ENCODE measurements at places on chromosomes 5 and 9.

GRCh38 chr5:81638471-81638870, 112.4 kb downstream of the SSBP2 start:
- no peak for DNase-seq

- no peak for DNase-seq
Measured at GRCh38 chr5:85293145-85293785, 908.6 kb upstream of the EDIL3 start.

- DNase-seq, result peak; percentile 57
Measured at GRCh38 chr9:137176302-137177182, 4.7 kb upstream of the TMEM210 start.

- no peak for DNase-seq
Measured at GRCh38 chr5:144196612-144197011, 25.9 kb downstream of the KCTD16 start.

DNA sequence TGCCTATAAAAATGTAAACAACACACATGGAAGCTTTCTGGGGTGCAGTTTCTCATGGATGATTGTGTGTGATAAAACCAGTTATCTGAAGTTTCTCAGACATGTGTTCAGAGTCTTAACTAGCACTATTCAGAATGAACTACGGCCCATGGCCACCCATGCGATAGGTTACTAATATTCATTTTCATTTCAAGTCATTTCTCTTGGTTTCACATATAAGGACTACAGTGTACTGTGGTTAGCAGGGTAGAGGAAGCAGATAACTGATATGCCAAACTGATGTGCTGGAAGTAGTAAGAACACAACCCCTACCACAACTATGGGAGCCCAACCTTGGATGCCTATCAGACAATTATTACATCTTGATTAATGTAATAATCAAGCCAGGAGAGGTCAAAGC, 372.1 kb downstream of the DTWD2 start:
- no peak for DNase-seq

DNA sequence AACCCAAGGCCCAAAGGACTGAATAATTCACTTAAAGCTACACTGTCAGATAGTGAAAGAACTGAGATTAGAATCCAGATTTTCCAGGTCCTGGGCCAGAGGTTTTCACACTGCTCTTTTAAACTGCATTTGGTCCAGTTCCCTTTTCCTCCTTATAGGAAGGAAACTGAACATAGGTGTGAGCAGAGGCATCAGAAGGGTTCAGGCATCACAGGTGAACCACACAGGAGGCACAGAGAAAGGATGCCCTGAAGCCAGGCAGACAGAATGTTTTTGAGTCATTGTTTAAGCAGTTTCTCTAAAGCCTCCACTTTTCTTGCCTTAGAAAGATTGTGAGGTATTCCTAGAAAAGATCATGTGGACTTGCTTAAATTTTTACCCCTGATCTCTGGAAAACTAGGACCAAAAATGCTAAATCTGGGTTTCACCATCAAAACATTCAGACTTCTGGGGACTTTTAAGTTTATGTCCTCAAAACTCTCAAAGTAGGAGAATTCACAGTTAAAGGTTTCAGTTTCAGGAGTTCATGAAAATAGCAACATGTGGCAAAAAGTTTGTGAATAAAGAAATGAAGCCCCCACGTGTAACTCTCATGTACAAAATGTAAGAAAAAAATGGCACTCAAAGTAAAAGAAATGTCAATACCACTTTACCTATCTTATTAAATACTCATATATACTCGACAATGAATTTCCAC, 386.1 kb downstream of the NTRK2 start:
- DNase-seq, result no peak

- DNase-seq, result no peak
Measured at GRCh38 chr5:125005266-125005665, 258.8 kb upstream of the ZNF608 start.

- no peak for DNase-seq
Measured at GRCh38 chr9:92353051-92353450, 27.3 kb downstream of the CENPP start.

GRCh38 chr9:116589392-116590354, 97.4 kb upstream of the TRIM32 start:
- peak; percentile 65 for DNase-seq

DNA sequence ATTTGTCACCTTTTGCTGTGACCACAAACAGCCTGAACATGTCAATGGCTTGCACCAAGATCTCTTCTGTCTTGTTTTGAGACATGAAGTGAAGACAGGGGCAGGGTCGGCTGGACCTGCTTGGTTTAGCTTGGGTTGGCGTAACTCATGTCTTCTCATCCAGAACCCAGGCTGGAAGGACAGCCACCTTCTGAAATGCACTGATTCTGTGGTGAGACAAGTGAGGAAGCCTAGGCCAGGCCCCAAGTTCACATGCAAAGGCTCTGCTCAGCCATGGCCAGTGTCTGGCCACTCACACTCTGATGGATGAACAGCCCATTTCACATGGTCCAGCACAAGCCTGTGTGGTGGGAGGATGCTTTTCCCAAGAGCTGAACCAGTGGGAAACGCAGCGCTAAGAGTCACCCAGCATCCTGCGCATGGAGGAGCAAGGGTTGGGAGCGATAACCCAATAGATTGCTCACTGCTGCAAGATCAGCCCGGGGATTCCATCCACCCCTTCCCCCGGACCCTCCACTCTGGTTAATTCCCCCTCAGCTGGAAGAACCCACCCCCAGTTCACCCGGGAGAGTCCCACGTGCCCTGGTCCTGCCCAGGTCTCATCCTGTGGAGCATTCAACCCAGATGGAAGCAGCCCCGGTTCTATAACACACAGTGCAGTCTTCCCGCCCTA, 16.2 kb upstream of the MED10 start:
- no peak for DNase-seq

DNA sequence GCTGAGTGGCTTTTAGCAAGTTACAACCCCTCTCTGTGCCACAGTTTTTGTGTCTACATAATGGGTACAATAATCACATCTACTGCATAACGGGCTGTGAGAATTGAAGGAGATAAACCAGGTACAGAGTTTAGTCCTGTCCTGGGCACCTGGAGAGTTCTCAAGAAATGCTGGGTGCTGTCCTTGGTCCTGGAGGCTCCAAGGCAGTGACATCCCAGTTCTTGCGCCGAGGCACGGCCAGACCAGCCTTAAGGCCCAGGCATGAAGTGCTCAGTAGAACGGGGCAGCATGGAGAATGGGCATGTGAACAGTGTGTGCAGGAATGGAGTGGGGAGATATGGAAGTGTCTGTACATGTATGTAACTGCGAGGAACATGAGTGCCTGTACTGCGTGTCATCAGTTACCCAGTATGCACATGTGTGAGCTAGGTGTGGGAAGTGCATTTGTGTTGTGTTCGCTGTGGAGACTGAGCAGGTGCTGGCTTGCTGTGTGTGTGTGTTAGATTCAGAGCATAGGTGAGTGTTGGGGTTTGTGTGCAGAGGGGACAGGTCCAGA, 6.3 kb upstream of the UNC5A start:
- peak; percentile 89 for DNase-seq

GRCh38 chr9:123377211-123377971, 21.4 kb downstream of the CRB2 start:
- DNase-seq, result no peak

- DNase-seq, result no peak
Measured at GRCh38 chr5:60208716-60209115, 315.2 kb upstream of the PDE4D start.

GRCh38 chr9:112570671-112571167, 84.1 kb downstream of the KIAA1958 start:
- no peak for DNase-seq

- DNase-seq, result no peak
Measured at GRCh38 chr9:108956631-108957026, 22.4 kb downstream of the ABITRAM start.

GRCh38 chr5:76715486-76715735, 515 bp upstream of the F2R start:
- DNase-seq, result no peak

- no peak for DNase-seq
Measured at GRCh38 chr5:176640616-176641015, 6.7 kb upstream of the TSPAN17 start.

- no peak for DNase-seq
Measured at GRCh38 chr9:105069696-105070095, 141.7 kb upstream of the ABCA1 start.

- no peak for DNase-seq
Measured at GRCh38 chr5:82150559-82150958, 127.6 kb downstream of the RPS23 start.

GRCh38 chr9:14306672-14307660, 7.0 kb downstream of the NFIB start:
- peak; percentile 7 for DNase-seq

DNA sequence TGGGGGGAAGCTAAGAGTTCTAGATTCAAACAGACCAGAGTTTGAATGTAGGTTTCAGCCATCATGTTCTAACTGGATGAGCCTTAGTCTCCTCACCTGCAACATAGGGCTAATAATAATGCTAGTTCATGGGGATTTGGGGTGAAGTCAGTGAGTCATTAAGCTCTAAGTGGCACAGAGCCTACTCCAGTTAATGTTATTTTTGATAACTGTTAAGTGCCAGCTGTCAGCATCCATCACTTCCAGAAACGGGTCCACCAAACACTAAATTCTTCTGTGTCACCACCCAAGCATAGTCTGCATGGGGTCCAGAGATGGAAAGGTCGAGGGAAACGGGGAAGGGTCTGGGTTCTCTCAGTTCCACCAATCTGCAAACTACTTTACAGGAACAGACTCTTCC, 1.8 kb upstream of the TSC1 start:
- no peak for DNase-seq

DNA sequence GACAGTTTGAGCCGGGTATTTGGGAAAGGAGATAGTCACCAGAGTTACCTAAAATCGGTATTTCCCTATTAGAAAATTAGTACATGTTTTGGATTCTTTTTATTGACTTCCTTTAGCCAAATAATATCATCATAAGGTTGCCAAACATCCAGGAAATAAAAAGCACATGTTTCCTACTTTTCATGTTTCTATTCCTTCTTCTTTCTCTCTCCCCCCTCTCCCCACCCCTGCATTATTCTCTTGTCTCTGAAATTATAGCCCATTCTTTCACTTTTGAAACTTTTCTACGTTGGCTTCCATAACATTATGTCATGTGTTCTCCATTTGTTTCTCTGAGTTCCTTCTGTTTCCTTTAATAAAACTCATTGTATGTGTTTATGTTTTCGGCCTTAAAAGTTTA, 161.9 kb downstream of the ALDH1A1 start:
- DNase-seq, result no peak

GRCh38 chr5:141490271-141490670, 1.4 kb downstream of the PCDHGC5 start:
- no peak for DNase-seq
